ENCODE measurements at places on chromosomes 2 and 18.
A peak's percentile ranks its signal among the peaks of the same experiment; 100 is the strongest.

DNA sequence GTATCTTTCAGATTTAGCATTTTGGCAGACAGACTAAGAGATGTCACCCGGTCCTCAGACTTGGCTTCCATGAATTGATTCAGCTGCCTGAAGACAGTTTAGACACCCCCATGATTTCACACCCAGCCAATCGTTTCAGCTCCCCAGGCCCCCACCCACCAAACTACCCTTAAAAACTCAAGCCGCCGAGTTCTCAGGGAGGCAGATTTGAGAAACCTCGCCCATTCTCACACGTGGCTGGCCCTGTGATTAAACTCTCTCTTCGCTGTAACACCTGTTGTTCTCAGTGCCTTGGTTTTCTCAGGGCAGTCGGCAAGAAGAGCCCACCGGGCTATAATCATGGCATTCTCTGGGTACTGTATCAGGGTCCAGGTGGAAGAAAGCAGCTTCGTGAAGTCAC is 35.2 kb downstream of the UXS1 start:
- peaks cover 53% of the 10 kb centered on the region for H3K36me3 ChIP-seq
- no peaks in the 10 kb centered on the region for H3K4me1 ChIP-seq
- H3K27ac ChIP-seq: no peak overlapping the region
- DNase-seq: no peak

GRCh38 chr2:165471349-165471950 is 2.0 kb downstream of the CSRNP3 start:
- DNase-seq: no peak
- no peak overlapping the region for H3K4me3 ChIP-seq
- no peaks in the 10 kb centered on the region for H3K36me3 ChIP-seq
- H3K27ac ChIP-seq: no peak overlapping the region

DNA sequence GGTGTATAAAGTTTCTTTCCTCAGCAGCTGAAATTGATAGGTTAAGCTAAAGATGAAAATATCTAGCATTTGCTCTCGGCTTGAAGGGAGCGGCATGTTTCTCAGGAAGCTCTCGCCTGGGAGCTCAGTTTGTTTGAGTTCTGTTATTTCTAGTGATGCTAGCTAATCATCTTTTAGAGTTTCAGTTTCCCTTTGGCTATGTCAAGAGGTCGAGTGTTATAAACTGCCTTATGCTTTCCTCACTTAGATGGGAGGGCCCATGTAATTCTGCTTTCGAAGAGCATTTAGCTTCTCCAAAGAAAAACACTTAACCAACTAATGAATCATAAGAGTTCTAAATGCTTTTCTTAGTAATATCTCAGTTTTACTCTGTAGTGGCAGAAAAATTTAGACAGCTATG is 33.6 kb downstream of the PLCL1 start:
- no peaks in the 10 kb centered on the region for H3K36me3 ChIP-seq
- no peaks in the 10 kb centered on the region for H3K27me3 ChIP-seq
- DNase-seq: no peak
- peak overlapping the region; percentile 55 for H3K4me3 ChIP-seq
- H3K4me1 ChIP-seq: peaks cover 9% of the 10 kb centered on the region
- H3K27ac ChIP-seq: peak overlapping the region; percentile 59

GRCh38 chr2:84613082-84613481 is 96.8 kb downstream of the DNAH6 start:
- no peak overlapping the region for H3K27ac ChIP-seq
- no peaks in the 10 kb centered on the region for H3K4me1 ChIP-seq
- no peaks in the 10 kb centered on the region for H3K27me3 ChIP-seq
- DNase-seq: no peak
- no peak overlapping the region for H3K4me3 ChIP-seq

DNA sequence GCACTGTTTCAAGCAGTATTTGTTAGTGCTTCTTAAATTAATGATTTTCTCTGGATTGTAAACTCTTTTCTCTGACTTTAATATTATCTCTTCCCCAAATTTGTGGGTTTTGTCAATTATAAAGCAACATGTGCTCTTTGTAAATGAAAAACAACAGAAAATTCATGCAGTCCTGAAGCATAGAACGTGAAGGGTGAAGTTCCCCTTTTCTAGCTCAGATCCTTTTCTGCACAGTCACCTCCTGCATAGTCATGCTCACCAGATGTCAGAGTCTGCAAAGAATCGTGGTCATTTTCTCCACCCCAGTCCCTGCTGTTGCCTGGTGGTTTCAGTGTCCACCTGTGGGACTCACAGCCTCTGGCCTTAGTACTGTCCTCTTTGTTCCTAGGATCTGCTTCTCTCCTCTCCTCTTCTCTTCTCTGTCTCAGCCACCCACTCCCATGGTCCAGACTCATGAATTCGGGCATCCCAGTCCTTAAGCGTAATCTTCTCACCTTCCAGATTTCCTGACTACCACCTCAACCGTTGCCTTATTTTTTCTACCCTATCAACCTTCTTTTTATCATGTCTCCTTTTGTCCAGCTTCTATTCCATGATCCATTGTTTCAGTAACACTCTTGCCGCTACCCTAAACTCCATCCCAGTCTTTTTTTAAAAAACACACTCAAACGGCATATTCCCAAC is 229.1 kb downstream of the RTP5 start:
- no peaks in the 10 kb centered on the region for H3K27me3 ChIP-seq
- H3K36me3 ChIP-seq: peaks cover 31% of the 10 kb centered on the region
- no peak overlapping the region for H3K27ac ChIP-seq
- no peaks in the 10 kb centered on the region for H3K4me1 ChIP-seq
- no peak overlapping the region for H3K4me3 ChIP-seq

- H3K27me3 ChIP-seq: no peaks in the 10 kb centered on the region
- no peak overlapping the region for H3K4me3 ChIP-seq
- H3K4me1 ChIP-seq: no peaks in the 10 kb centered on the region
- no peak for DNase-seq
- H3K27ac ChIP-seq: no peak overlapping the region
Observed at GRCh38 chr2:204357286-204357685, 188.0 kb upstream of the PARD3B start.

- no peaks in the 10 kb centered on the region for H3K36me3 ChIP-seq
- no peak overlapping the region for H3K4me3 ChIP-seq
- no peak for DNase-seq
- H3K4me1 ChIP-seq: no peaks in the 10 kb centered on the region
Observed at GRCh38 chr2:44674473-44675284, 266.8 kb upstream of the SIX3 start.

- no peak for DNase-seq
- H3K36me3 ChIP-seq: no peaks in the 10 kb centered on the region
- no peak overlapping the region for H3K27ac ChIP-seq
- H3K4me1 ChIP-seq: no peaks in the 10 kb centered on the region
- no peaks in the 10 kb centered on the region for H3K27me3 ChIP-seq
Observed at GRCh38 chr2:63186331-63186730, 135.7 kb downstream of the OTX1 start.

DNA sequence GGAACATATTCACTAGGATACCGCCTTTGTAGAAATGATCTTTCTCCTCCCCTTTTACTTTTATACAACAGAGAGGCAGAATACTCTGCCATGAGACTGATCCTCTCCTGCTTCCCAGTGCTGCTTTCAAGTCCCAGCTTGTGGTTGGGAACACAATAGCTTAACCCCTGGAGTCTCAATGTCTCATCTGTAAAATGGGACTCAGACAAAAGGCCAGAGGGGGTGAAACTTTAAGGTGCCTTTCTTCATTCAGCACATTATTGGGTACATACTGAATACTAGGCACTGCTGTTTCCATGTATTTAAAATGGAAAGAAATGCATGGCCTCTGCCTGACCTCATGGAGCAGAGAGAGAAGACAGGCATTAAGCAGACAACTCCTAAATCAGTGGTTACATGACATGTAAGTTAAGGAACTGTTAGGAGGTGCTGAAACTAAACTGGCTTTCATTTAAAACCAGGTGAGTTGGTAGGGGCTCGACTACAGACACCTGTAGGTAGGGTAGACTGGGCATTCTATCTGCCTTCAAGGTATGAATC is 53.8 kb downstream of the MAP4K4 start:
- no peak overlapping the region for H3K4me3 ChIP-seq
- no peaks in the 10 kb centered on the region for H3K27me3 ChIP-seq
- no peak for DNase-seq
- peaks cover 8% of the 10 kb centered on the region for H3K4me1 ChIP-seq
- H3K27ac ChIP-seq: peak overlapping the region; percentile 8

GRCh38 chr2:57549642-57550102 is 496.9 kb upstream of the VRK2 start:
- no peaks in the 10 kb centered on the region for H3K36me3 ChIP-seq
- no peaks in the 10 kb centered on the region for H3K4me1 ChIP-seq
- no peak overlapping the region for H3K4me3 ChIP-seq

DNA sequence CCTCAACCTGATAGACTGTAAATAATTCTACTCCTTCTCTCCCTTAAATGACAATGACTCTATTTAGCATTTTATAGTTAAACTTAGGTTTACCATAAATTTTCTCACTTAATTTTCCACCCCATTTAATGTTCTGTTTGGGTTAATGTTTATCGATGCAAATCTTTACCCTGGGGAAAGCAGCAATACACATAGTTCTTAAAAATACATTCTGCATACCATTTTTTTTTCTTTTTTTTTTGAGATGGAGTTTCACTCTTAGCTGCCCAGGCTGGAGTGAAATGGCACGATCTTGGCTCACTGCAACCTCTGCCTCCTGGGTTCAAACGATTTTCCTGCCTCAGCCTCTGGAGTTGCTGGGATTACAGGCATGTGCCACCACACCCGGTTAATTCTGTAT is 14.0 kb downstream of the STAM2 start:
- H3K36me3 ChIP-seq: no peaks in the 10 kb centered on the region
- H3K27ac ChIP-seq: no peak overlapping the region
- H3K4me3 ChIP-seq: no peak overlapping the region
- no peaks in the 10 kb centered on the region for H3K27me3 ChIP-seq
- DNase-seq: no peak

GRCh38 chr2:39893616-39894015 is 114.6 kb upstream of the THUMPD2 start:
- H3K4me1 ChIP-seq: no peaks in the 10 kb centered on the region
- no peaks in the 10 kb centered on the region for H3K36me3 ChIP-seq
- DNase-seq: no peak
- no peaks in the 10 kb centered on the region for H3K27me3 ChIP-seq

- H3K27me3 ChIP-seq: no peaks in the 10 kb centered on the region
- H3K4me1 ChIP-seq: peaks cover 3% of the 10 kb centered on the region
- H3K36me3 ChIP-seq: no peaks in the 10 kb centered on the region
- no peak overlapping the region for H3K4me3 ChIP-seq
Observed at GRCh38 chr2:19021100-19021476, 337.3 kb downstream of the OSR1 start.

DNA sequence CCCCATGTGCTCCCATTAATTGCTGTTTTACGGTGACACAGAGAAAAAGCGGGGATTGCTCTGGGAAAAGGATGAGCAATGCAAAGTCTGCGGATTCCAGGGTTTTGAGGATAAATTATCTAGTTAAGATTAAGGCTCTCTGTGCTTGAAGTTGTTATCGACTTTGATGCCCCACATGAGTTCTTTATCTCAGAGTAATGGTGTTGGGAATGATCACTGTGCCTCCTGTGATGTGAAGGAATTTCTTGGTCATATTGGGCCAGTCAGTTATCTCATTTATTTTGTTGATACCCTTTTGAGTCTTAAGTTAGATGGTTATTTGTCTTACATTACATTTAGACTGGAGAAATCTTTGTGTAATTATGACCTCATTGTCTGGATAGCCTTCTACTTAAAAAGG is 184.6 kb upstream of the MEX3C start:
- no peaks in the 10 kb centered on the region for H3K27me3 ChIP-seq
- H3K4me1 ChIP-seq: no peaks in the 10 kb centered on the region
- H3K4me3 ChIP-seq: no peak overlapping the region
- no peak overlapping the region for H3K27ac ChIP-seq

DNA sequence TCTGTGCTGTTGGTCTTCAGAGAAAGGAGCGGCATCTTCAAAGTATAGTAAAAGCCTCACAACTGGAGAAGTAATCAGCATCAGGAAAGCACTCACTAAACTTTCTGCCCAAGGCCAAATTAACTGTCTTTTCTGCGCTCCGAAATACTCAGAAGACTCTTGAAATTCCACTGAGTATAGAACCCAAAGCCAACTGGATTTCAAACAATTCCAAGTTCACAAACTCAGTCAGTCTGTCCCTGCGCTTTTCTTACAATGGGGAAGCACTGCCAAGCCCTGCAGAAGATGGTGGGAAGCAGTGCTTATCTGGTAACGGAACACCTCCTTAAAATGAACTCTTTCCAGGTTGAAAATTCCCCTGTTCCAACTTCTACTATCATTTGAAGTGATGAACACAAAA is 193.5 kb downstream of the NCKAP5 start:
- H3K4me1 ChIP-seq: no peaks in the 10 kb centered on the region
- H3K27ac ChIP-seq: no peak overlapping the region
- no peak overlapping the region for H3K4me3 ChIP-seq
- DNase-seq: no peak
- no peaks in the 10 kb centered on the region for H3K27me3 ChIP-seq
- H3K36me3 ChIP-seq: no peaks in the 10 kb centered on the region

GRCh38 chr2:157751462-157752058 is 122.9 kb upstream of the ACVR1C start:
- no peak overlapping the region for H3K4me3 ChIP-seq
- no peaks in the 10 kb centered on the region for H3K4me1 ChIP-seq
- DNase-seq: no peak

GRCh38 chr2:143029141-143029540 is 100.1 kb upstream of the ARHGAP15 start:
- no peak overlapping the region for H3K4me3 ChIP-seq
- H3K4me1 ChIP-seq: no peaks in the 10 kb centered on the region
- H3K27ac ChIP-seq: no peak overlapping the region
- H3K36me3 ChIP-seq: no peaks in the 10 kb centered on the region
- no peaks in the 10 kb centered on the region for H3K27me3 ChIP-seq

- H3K27ac ChIP-seq: no peak overlapping the region
- no peak overlapping the region for H3K4me3 ChIP-seq
- H3K36me3 ChIP-seq: no peaks in the 10 kb centered on the region
- DNase-seq: no peak
- no peaks in the 10 kb centered on the region for H3K27me3 ChIP-seq
Observed at GRCh38 chr18:67973916-67974315, 457.4 kb upstream of the DSEL start.

- H3K27ac ChIP-seq: no peak overlapping the region
- H3K27me3 ChIP-seq: no peaks in the 10 kb centered on the region
- no peaks in the 10 kb centered on the region for H3K36me3 ChIP-seq
Observed at GRCh38 chr18:9380621-9381395, 46.2 kb downstream of the TWSG1 start.

DNA sequence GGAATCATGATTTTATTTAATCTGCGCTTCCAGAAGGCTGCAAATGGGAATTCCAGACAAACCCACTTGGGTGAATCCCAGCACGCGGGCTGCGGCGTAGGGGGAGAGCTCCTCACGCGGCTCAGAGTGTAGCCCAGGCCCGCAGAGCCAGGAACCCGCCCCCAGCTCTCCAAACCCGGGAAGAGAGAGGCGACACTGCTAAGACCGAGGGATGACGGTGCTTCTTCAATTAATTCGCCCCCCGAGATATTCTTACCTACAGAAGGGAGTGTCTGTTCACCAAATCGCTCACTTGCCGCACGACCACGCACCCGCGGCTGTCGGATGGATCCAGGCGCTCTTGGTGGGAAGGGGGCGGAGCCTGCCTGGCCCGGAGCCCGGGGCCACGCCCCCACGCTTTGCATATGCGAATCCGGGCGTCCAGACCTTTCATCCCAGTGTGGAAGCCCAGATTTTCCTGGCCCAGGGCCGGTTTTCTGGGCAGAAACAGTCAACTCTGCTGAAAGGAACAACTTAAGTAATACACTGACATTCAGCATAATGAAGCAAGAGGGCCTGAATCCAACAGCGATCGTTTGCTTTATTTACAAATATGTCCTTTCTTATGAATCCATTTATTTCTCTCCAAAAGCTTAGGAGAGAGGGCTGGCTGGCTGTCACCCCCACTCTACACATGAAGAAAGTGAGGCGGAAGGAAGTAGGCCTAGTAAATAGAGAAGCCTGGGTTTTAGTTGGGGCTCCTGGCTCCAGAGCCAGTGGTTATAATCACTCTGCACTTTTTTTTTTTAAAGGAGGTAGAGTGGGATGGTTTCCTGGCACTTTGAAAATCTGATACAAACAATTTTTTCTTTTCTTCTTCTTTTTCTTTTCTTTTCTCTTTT is at the start of gene SLC19A3:
SLC19A3 (minus strand) TSS at position 342 of the 881 bp plus-strand sequence. CDS start 15,710 bp downstream, outside the sequence.
- peak; percentile 95 for DNase-seq
- peak within 1 kb of the TSS; percentile 54 for H3K4me3 ChIP-seq
- peak within 1 kb of the TSS; percentile 79 for H3K27ac ChIP-seq
- H3K36me3 ChIP-seq: no peaks in the 10 kb centered on the region
